ENCODE measurements at places on chromosomes 6 and 20.

- DNase-seq, result no peak
Measured at GRCh38 chr6:150928882-150929281, 63.4 kb downstream of the MTHFD1L start.

DNA sequence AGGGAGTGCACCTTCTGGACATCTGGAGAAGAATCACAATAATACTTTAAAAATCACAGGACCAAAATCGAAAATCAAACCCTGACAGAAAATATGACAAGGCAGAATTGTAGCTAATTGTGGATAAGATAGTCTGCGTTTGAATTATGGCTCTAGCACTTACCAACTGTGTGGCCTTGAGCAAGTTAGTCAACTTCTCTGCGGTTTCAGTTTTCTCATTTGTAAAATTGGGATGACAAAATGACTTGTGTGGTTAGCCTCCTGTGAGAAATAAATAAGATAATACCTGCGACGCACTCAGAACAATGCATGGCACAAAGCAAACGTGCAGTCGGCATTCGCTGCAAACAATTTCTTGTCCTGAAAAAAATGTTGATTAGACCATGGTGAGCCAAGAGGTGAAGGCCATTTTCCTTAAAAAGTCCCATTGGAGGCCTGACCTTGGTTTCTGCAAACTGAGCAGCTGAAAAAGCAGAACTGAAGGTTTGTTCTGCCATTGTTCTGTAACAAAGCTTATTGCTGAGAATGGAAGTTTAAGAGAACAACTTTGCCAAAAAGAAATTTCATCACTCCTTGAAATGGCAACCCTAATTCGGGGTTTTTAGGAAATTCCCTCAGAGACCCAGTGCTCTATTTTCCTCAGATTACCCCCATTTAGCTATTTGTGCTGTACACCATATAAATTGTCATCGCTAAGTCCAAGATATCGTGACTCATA is 266.3 kb downstream of the ERMARD start:
- no peak for DNase-seq

- DNase-seq, result no peak
Measured at GRCh38 chr6:131950767-131951575, at the start of gene CCN2. Gene CCN2, minus strand, starts transcription at chr6:131951372. Its CDS starts 200 bp downstream, at chr6:131951172.

- DNase-seq, result no peak
Measured at GRCh38 chr6:43887340-43887858, 117.4 kb downstream of the VEGFA start.

DNA sequence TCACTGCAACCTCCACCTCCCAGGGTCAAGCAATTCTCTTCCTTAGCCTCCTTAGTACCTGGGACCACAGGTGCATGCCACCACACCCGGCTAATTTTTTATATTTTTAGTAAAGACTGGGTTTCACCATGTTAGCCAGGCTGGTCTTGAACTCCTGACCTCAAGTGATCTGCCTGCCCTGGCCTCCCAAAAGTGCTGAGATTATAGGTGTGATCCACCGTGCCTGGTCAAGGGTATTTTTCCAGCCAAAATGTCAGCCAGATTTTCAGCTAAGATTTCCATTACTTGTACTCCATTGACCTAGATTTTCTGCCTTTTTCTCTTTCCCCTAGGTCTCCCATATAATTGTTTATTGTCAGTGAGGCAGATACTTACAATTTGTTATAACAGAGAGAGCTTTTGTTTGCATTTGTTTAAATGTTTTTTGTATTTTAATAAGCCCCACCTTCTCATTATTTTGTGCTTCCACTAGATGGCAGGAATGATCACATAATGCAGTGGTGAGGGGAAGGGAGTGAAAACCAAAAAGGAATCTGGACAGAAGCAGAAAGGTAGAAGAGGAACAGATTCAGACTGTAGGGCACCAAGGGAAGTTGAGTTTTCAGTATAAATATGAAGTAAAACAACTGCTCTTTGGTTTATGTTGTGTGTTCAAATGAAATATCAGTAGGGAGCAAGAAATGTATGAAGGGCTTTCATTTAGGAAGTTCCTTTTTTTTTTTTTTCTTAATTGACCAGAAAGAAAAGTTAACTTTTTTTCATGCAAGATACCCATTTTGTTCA is 29.7 kb downstream of the RPF2 start:
- DNase-seq, result no peak

DNA sequence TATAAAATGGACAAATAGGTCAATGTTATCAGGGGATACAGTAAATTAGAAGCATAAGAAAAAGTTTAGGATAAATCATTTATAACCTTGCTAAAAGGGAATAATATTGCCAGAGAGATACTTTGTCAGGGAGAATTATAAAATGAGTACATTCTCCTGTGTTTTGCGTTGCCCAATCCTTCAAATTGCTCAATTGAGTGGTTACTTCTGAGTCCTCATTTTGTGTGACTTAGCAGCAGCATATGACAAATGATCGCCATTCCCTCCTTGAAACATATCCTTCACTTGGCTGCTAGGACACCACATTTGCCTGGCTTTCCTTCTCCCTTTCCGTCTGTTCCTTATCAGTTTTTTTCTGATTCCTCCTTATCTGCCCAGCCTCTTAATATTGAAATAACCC is 106.7 kb upstream of the FLRT3 start:
- DNase-seq, result no peak

- DNase-seq, result no peak
Measured at GRCh38 chr20:14956026-14956425, 618.6 kb upstream of the FLRT3 start.

DNA sequence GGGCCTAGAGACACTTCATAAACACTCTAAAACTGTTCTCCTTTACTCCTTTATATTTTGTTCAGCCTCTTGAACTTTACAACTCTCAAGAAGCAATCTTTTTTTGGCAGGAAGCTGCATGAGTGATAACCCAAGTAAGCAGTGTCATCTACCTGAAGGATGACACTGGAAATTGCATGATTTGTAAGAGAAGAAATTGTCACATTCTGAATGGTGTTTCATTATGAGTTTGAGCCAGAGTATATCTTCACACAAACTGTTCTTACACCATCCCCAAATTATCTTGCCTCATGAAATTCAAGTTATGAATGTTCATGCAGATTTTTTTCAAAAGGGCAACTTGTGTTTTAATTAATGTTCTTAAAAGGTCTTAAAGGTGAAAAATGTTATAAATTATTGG is 799.3 kb downstream of the TBC1D32 start:
- no peak for DNase-seq

DNA sequence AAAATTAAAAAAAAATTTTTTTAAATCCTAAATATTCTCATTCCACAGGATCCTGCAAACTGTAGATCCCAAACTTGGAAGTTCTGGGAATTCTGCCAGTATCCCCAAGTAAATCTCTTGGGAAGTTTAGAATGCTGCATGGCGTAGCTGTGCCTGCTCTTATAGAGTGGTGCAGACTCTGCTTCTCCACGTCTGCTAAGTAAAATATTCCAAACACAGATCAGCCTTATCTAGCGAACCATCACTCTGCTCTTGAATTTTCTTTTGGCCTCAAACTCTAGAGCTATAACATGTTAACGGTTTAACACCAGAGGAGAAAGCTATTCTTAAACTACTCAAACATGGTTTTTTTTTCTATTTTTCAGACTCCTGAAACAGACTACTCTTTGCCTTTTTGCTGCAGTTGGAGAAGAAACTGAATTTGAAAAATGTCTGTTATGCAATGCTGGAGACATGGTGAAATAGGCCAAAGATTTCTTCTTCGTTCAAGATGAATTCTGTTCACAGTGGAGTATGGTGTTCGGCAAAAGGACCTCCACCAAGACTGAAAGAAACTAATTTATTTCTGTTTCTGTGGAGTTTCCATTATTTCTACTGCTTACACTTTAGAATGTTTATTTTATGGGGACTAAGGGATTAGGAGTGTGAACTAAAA is 138.5 kb upstream of the AKAP12 start:
- no peak for DNase-seq

DNA sequence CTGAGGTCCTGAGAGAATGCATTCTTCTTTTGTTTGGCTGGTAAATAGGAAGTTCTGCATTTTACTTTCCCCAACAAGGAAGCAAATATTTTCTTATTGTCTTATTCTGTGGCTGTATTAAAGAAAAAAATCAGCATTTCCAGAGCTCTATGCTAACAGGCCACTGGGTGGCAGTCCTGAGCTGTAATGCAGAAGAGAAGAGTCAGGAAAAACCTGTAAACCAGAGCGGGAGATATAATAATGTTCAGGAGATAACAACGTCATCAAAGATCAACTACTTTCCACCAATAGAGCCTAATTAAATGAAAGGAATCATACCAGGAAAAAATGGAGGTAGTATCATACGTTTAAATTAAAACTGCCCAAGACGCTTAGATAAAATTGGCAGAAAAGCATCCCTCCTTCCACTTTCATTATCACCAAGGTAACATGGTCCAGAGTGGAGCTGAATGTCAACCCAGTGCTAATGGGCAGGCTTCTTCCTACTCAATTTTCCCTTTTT is 55.6 kb upstream of the CARMIL1 start:
- DNase-seq, result peak; percentile 71

DNA sequence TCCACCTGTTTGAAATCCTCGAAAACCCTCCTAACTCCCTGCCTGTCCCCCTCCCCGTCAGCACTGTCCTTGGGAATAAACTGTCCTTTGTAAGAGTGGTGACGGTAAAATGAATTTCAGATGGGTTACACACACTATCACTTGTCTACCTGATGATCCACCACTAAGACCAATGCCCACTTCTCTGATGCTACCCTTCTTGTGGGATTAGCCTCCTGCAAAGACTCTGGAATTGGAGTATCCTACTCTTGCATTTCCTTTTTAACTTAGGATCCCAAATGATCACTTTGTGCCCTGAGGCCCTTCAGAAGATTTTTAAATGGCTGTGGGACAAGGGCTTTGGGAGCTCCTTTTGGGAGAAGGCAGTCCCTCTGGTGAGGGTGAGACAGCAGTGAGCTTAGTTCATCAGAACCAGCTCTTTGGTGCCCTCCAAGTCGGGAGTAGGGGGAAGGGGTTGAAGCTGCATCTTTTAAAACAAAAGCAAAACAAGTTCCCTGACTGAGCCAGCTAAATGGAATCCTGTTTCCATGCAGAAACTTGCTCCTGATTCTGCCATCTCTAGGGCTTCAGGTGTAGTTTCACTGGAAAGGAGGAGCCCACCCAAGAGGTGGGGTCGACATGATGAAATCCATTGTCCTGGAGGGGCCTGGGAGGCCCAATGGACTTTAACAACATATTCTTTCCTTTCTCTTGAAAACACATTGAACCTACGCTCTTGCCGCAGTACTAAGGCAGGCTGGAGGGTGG is 86.5 kb downstream of the ASXL1 start:
- DNase-seq, result no peak

Data from anterior cingulate cortex (tissue), 58 donors.